ENCODE measurements at places on chromosomes 5 and 9.

DNA sequence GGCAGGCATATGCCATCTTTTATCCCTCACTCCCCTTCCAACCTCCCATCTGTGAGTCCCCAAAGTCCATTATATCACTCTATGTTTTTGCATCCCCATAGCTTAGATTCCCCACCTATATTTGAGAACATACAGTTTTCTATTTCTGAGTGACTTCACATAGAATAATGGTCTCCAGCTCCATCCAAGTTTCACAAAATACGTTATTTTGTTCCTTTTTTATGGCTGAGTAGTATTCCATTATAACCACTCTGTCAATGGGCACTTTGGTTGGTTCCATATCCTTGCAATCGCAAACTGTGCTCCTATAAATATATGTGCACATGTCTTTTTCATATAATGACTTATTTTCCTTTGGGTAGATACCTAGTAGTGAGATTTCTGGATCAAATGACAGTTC is 178.6 kb downstream of the GAS1 start:
- DNase-seq: no peak

DNA sequence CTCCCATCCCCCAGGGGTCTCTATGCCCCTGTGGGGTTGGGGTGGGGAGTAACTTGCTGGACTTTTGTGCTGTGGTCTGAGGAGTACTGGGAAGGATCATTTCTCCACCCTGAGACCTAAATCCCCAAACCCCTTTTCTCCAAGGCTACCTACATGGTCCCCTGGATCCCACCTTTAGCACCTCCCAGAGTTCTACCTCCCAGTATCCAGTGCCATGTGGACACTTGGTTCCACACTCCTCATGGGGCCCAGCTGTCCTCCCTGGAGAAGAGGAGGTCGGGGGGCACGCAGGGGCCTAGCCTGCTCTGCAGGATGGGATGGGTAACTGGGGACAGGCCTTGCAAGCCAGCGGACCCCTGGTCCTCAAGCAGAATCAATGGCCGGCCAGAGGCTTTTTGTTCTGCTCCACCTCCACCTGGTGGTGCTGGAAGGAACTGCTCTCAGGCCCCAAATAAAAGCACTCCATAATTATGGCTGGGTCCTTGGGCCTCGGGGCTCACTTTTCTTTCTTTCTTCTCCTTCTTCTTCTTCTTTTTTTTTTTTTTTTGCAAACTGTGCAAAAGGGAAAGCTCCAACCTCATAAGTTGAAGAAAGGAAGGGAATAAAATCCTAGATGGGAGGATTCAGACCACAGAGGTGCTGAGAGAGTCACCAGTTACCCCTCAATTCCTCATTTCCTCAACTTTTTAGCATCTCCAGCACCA is 68.4 kb downstream of the PSD2 start:
- no peak for DNase-seq

- no peak for DNase-seq
Measured at GRCh38 chr9:33742519-33742918, 52.8 kb upstream of the PRSS3 start.

- no peak for DNase-seq
Measured at GRCh38 chr5:16461026-16461425, 4.6 kb downstream of the ZNF622 start.

DNA sequence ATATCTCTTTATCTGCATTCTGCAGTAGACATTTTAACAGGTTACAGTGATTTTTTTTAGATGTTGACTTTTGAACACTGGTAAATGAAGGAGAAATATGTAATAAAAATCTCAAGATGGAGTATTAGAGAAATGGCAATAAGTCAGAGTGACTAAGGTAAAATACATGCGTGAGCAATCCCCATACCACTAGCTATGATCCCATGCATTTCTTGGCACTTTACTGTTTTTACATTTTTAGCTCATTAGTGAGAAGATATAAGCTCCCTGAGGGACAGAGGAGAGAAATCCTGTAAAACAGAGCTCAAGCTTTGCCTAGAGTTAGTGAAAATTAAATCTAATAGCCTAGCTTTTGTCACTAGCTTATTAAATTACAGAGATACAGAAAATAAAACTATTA is 181.9 kb upstream of the TRPM3 start:
- no peak for DNase-seq

DNA sequence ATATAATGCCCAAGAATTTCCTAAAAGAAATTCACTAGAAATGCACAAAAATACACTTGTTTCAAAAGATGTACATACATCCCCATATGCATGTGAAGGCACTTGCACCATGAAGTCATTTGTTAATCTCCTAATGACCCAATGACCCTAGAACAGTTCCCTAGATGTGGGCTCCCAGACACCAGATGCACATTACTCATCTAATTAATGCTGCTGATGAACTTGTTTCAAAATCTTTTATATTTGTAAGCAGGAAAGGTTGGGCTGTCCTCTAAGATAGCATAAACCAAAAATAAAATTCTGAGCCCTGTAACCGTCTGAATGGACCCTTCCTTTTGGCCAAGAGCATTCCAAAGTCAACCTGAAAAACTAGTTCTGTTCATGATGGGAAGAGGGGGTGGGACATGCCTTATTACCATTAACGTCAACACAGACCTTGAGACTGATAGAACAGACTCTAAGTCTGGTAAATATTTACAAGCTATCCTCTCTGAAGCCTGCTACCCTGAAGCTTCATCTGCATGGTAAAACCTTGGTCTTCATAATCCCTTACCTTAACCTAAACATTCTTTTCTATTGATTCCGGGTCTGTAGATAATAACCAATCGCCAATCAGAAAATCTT is 91.0 kb upstream of the DAPK1 start:
- DNase-seq: no peak

- no peak for DNase-seq
Measured at GRCh38 chr9:137297966-137298365, 4.1 kb downstream of the NRARP start.

GRCh38 chr5:143229896-143230675 is 173.4 kb downstream of the NR3C1 start:
- no peak for DNase-seq

DNA sequence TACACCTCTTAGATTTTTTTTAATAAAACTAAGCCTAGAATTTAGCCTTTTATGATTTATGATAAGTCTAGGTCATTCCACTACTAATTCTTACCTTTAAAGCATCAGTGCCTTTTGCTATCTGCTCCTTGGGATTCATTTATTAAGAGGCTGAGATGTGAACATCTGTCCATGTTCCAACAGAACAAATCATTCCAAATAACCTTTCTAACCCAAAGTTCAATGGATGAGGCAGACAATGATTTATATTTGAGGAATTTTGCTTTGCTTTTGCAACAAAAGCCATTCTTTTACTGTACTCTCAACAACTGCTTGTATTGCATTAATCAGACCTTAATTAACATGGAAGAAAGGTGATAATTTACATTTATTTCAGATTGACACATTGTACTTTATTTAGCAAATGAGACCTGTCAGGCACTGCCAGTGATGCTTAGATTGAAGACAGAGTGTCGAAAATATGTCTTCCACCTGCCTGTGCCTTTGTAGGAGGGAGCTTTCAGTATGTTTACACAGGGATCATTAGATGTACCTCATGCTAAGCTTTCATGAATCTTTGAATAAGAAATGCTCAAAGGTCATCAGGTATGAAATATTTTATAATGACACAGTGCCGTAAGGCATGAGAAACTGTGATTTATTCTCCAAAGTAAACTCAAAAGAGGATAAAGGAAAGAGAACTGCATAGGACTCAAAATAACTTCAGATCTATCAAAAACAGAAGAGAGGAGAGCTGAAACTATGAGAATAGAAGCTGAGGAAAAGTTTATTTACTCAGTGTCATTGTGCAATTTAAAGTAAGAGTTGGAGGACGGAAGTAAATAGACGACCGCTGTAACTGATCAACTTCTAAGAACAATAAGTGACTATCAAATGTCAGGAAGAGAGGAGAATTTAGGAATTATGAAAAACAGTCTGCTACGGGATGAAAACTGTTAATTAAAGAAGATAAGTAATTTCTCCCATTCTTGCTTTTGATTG is 36.7 kb upstream of the IZUMO3 start:
- DNase-seq: no peak

DNA sequence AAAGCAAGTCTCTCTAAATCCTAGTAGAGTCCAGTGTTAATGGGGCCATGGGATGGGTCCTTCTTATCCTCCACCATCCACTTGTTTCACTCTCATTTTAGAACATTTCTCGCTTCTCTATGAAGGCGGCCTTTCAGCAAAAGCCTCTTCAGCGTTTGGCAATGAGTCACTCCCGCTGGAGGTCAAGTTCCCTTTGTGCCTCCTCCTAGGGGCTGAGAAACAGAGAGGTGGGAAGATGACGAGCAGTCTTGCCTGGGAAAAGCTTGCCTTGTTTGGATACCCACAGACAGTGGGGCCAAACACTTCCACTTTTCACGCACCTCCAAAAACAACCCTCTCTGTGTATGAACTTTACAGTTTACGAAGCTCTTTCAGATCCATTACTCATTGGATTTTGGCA is 168.8 kb downstream of the GABBR2 start:
- DNase-seq: no peak

All from amniotic stem cell (primary cell).